ENCODE measurements at places on chromosomes 11 and 22.

GRCh38 chr11:126231725-126232459, 20.3 kb downstream of the FAM118B start:
- DNase-seq, result no peak

GRCh38 chr11:118914178-118914918, 11.4 kb downstream of the BCL9L start:
- DNase-seq, result peak; percentile 93

DNA sequence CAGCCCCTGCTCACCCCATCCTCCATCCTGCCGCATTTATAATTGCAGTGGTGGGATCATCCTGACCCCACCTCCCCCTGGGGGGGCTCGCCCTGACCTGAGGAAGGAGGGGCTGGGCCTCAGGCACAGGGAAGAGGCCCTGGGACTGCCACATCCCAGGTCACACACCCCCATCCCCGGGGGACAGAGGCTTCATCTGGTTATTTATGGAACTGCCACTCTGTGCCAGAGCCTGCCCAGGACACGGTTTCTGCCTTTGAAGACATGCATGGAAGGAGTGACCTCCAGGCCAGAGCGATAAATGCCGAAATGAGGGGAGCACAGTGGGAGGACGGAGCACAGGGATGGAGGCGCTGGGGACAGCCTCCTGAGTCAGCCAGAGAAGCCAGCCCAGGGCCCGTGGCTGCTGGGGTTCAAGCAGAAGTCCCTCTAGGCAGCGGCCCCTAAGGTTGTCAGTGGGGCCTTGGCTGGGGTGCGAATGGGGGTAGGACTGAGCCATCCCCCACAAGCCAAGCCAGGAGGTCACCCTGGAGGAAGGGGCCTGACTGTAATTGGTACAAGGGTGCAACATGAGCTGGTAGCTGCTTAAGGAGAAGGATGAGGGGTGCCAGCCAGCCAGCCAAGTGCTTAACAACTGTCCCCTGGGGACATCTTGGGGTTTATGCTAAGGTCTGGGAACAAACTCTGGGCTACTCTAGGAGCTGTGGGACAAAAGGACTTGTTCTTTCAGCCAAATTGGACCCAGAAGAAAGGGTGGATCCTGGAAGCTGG, 51.4 kb upstream of the SHISAL1 start:
- no peak for DNase-seq

DNA sequence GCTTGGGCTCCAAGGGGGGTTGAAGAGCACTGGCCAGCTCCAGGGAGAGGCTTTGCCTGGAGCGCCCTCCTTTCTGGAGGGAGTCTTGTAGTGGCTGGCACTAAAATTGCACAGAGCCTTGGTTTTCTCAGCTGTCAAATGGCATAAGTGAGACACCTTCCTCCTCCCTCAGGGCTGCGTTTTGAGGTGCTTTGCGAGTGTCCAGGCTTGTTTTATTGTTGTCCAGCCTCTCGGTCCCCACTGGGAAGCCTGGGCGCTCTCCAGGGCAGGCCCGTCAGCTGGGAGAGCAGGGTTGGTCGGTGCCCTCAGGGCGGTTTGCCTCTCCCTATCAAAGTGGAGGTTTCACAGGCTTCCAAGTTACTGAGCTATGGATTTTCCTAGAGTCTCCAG, 149.3 kb upstream of the B3GAT1 start:
- DNase-seq, result no peak

- DNase-seq, result no peak
Measured at GRCh38 chr11:80595011-80595410, 1154.2 kb upstream of the TENM4 start.

GRCh38 chr11:121839781-121840180, 276.2 kb downstream of the BLID start:
- DNase-seq, result no peak

DNA sequence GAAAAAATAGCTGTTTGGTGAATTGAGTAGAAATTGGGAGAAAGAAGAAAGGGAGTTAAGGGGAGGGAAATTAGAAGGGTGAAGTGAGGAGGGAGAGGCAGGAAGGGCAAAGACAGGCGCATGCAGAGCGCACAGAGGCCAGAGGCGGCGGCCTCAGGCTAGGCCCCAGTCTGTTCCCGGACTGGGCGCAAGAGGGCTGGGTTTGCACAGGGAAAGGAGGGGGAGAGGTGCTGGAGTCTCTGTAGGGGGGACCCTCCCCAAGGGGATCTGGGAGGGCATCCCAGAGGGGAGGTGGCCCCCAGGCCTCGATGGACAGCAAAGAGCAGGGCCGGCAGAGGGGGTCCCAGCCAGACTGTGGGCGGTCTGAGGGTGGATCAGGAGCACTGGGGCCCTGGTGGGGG, 1.3 kb upstream of the FLRT1 start:
- no peak for DNase-seq

- DNase-seq, result no peak
Measured at GRCh38 chr11:95108671-95109551, 19.3 kb downstream of the ENDOD1 start.

- DNase-seq, result no peak
Measured at GRCh38 chr22:24437741-24438328, 10.4 kb downstream of the ADORA2A start.

GRCh38 chr11:114607753-114608459, 12.3 kb upstream of the NXPE4 start:
- DNase-seq, result no peak

DNA sequence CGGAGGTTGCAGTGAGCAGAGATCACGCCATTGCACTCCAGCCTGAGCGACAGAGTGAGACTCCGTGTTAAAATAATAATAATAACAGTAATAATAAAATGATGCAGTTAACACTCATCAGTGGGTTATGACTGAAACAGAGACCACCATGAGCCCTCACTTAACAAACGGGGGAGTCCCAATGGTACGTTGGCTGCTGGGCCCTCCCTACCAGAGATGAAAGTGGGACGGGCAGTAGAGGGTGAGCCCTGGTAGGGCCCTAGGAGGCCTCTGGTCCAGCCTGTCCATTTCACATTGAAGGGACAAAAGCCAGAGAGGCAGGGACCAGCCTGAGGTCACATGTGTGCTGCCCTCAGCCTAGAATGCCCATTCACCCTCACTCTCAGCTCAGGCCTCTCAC, 13.7 kb upstream of the KIAA0930 start:
- no peak for DNase-seq

GRCh38 chr11:60389279-60389910, 6.9 kb upstream of the MS4A14 start:
- DNase-seq, result no peak

GRCh38 chr11:24134879-24135589, 361.8 kb upstream of the LUZP2 start:
- DNase-seq, result no peak

DNA sequence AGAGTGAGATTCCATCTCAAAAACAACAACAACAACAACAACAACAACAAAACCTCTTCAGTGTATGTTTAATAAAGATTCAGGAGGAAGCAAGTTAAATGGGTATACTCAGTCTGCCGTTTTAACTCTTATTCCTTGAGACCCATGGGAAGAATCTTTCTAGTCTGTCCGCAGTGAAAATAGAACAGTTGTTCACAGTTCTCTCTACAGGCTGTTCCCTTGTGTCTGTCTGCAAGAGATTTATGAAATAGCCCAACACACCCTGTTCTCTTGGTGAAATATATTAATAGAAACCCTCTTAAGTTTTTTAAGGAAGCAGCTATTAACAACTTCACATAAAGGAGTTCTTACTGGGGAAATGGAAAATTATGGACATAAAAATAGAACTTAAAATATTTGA, 682.2 kb upstream of the RAG2 start:
- DNase-seq, result no peak

Measured in activated naive CD4-positive, alpha-beta T cell treated with anti-CD3 and anti-CD28 coated beads for 36 hours (primary cell).